ENCODE measurements at places on chromosomes 7 and 10.

GRCh38 chr10:79219322-79219957, 127.8 kb upstream of the PPIF start:
- no peak for DNase-seq

DNA sequence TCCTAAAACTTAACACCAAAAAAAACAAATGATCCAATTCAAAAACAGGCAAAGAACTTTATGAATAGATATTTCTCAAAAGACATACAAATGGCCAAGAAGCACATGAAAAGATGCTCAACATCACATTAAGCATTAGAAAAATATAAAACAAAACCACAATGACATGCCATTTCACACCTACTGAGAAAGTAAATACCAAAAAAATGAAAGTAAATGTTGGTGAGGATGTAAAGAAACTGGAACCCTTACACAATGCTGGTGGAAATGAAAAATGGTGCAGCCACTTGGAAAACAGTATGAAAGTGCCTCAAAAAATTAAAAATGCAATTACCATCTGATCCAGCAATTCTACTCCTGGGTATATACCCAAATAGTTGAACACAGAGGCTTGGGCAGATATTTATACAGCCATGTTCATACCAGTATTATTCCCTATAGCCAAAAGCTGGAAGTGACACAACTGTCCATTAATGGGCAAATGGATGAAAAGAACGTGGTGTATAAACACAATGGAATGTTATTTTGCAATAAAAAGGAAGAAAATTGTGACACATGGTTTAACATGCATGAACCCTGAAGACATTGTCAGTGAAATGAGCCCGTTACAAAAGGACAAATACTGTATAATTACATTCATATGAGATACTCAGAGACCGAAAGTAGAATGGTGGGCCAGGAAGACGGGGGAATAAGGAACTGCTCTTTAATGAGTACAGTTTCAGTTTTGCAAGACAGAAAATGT, 89.0 kb downstream of the JMJD1C start:
- no peak for DNase-seq

DNA sequence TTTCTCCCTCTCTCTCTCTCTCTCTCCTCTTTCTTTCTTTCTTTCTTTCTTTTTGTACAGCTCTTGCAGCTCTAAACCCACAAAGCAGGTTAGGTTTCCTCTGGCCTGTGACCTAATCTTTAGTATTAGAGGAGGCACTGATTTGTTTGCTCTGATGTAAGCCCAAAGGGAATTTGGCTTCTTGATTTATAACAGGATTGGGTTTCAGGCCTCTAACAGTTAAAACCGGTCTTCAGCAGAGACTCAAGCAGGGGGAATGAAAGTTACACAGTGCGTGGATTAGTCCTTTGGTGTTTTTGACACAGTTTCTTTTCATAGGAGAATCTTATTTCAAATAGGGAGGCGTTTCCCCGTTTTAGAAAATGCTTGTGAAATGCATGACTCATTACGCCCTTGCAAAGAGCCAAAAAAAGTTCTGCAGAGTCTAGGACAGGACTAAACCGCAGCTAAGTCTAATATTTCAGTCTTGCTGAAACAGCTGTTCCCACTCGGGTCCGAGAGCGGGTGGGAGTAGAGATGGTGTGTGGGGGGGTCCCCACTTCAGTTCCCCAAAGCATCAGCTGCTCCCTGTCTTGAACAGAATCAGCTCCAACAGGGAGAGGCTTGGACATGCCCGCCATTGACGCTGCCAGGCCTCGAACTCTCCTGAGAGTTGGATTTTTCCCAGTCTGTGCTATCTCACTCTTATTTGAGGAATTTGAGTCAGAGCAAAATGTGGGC, 296.5 kb upstream of the PITRM1 start:
- no peak for DNase-seq

DNA sequence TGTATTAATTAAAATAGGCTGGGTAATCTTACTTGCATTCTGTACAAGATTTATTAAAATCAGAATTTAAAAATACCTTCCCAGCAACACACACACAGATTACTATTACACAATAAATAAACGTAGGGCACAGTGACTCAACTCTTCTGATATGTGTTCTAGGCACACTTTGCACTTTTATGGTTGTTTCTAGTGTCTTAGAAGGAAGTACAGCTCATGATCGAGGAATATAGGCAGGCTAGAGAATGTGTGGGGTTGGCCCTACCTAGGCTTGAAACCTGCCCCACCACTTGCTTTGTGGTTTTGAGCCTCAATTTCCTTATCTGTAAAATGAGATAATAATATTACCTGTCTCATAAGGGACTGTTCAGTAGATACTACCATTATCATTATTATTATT, 30.5 kb downstream of the ARMC3 start:
- DNase-seq, result no peak

DNA sequence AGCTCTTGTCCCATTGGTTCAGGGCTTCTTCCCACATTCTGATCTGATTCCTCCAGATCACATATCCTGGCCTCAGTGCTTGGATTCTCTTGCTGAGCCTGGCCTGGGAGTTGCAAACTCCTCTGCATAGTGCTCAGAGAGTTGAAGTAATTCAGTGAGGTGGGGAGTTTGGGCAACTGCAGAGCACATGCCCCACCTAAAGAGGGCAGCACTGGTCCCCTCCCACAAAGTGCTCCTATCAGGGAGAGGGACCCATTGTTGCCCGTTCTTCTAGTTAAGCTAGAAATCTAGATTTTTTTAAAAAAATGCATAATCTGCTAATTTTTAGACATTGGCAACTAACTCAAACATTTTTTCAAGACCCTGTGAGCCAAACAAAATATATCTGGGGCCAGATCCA, 45.1 kb downstream of the CHN2 start:
- DNase-seq, result no peak

DNA sequence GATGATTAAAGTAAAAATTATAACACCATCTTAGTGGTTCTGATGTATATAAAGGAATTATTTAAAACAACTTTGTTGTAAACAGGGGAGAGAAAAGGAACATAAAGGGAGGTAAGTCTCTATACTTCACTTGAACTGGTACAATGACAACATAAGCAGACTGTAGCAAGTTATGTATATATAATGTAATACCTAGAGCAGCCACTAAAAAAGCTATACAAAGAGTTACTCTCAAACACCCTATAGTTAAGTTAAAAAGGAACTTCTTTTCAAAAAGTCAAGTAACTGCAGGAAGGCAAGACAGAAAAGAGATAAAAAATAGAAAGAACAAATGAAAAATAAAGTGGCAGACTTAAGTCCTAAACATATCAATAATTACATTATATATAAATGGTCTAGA, 82.3 kb downstream of the ZNF503 start:
- no peak for DNase-seq

GRCh38 chr7:102934701-102935100, 21.9 kb downstream of the LRRC17 start:
- DNase-seq, result no peak

- no peak for DNase-seq
Observed at GRCh38 chr7:100677308-100678267, 4.0 kb downstream of the GNB2 start.

- no peak for DNase-seq
Observed at GRCh38 chr7:47466832-47467231, 115.1 kb downstream of the TNS3 start.

- DNase-seq, result no peak
Observed at GRCh38 chr10:63829573-63830149, 308.5 kb downstream of the REEP3 start.

- peak; percentile 35 for DNase-seq
Observed at GRCh38 chr10:69639291-69640195, 9.5 kb downstream of the FAM241B start.

DNA sequence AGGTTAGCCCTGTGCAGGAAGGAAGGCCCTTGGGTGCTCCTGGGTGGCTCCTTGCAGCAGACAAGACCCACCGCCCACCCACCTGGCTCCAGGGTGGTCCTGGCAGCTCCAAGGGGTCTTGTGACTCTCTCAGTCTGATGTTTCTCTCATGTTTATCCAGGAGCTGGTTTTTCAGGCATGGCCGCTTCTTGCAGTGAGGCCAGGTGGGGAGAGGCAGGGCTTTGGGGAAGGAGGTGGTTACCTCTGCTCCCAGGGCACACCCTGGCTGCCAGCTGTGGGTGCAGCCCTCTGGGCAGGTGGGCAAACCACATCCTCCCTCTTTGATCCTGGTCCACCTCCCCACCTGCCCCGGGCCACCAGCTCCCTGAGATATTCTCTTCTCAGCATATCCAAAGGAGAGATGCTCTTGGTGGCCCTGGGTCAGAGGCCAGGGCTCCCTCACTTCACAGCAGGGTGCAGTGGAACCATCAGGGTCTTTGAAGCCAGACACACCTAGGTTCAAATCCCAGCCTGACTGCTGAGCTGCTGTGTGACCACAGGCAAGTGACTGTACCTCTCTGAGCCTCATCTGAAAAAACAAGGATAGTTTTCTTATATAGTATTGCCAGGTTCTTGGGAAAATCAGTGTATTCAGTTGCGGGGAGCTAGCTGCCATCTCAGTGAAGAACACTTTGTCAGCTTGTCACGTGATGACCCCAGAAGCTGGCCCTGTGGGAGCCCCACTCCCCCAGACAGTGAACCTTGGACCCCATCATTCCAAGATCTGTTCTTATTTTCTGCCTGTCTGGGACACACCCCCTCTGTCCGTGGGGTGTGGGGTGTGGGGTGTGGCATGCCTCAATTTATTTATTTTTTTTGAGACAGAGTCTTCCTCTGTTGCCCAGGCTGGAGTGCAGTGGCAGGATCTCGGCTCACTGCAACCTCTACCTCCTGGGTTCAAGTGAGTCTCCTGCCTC, 11.5 kb downstream of the GTF2IRD1 start:
- no peak for DNase-seq

DNA sequence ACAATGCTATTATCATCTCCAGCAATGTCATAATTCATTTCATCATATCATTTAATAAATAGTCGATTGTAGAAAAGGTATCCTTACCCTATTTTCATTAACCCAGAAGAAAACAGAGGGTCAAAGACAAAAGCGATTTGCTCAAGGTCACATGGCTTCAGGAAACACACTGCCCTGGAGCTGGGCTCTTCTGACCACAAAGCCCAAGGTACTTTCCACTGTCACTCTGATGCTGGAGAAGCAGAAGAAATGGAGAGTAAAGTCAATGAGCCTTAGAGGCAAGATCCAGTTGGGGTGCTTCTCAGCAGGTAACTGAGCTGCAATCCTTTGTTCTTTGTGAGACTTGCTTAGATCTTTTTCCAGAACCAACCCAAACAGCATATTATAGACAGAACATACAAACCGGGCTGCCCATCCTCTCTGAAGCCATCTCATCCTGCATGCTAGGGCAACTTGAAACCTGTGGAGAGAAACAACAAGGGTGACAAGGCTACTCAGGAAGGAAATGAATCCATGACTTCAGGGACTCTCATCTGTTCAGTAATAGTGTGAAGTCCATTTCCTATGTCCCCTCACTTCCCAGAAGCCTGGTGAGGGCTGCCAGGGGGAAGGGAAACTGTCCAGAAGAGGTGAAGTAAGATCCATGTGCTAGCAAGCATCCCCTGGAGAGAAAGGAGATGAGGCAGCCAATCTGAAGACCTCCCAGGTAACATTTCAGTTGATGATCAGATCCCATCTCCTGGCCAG, 148.6 kb upstream of the SVIL start:
- DNase-seq, result no peak

- no peak for DNase-seq
Observed at GRCh38 chr10:110401401-110402076, 96.2 kb upstream of the DUSP5 start.

DNA sequence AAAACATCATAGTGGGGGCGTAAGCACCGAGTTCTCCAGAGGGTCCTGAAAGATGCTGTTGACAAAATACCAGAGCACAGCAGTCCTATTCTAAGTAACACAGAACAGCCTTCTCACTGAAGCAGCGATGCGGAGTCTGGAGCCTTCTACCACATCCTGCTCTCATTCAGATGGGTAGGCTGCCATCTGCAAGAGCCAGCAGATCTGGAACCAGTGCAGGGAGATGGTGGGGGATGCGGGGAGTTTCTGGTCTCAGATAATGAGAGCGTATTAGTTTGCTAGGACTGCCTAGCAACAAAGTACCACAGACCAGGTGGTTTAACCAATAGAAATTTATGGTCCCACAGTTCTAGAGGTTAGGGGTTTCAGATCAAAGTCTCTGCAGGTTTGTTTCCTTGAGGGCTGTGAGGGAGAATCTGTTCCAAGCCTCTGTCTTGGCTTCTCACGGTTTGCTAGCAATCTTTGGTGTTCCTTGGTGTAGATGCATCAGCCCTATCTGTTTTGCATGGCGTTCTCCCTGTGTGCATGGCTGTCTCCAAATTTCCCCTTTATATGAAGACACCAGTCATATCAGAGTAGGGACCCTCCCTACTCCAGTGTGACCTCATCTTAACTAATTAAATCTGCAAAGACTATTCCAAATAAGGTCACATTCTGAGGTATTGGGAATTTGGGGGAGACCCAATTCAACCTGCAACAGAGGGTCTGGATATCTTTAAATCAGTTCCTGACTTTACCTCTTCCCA, 52.0 kb upstream of the STEAP1B start:
- DNase-seq, result no peak

- DNase-seq, result no peak
Observed at GRCh38 chr10:84084342-84084741, 55.0 kb upstream of the GHITM start.

GRCh38 chr10:122323941-122324675, 50.4 kb upstream of the PLEKHA1 start:
- DNase-seq, result no peak

- no peak for DNase-seq
Observed at GRCh38 chr10:70167246-70167645, 3.1 kb downstream of the SAR1A start.

GRCh38 chr7:4054158-4054557, 627.9 kb upstream of the FOXK1 start:
- no peak for DNase-seq

- DNase-seq, result no peak
Observed at GRCh38 chr7:155533827-155534690, 12.3 kb downstream of the CNPY1 start.
